ENCODE measurements at places on chromosomes 1 and 21.

DNA sequence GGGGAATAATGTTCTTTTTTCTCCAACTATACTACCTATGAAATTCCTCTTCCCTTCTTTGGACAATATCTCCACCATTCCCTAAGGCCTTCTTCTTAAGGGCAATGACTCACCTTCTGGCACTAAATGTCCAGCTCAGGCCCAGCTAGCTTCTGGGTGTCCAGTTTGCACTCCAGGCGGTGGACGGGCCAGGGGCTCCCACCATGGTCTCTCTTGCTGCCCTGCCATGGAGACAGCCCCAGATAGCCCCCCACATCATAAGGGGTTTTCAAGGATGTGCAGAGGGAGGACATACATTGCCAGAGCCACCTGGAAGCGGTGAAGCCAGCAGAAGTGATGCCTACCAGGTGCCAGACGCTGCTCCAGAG is 43.8 kb downstream of the C1orf198 start:
- DNase-seq: peak; percentile 36

DNA sequence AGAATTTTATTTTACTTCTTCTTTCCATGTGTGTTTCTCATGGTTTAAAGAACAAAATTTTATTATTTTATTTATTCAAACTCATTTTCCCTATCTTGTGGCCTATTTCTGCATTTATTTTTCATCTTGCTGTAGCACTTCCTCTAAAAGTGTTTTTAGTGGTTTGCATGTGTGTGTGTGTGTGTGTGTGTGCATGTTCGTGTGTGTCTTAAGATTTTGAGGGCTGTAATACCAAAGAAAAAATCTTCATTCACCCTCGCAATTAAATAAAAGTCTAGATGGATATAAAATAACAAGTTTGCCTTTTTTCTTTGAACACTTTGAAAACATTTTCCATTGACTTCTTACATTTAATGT is 24.6 kb upstream of the FCRL3 start:
- no peak for DNase-seq

- DNase-seq: peak; percentile 77
Observed at GRCh38 chr1:109438798-109439297, 12.6 kb upstream of the PSMA5 start.

GRCh38 chr1:36051821-36052220 is 32.1 kb upstream of the TEKT2 start:
- DNase-seq: no peak

GRCh38 chr21:32965129-32965680 is 60.5 kb upstream of the OLIG2 start:
- no peak for DNase-seq

GRCh38 chr1:230375780-230376179 is 50.4 kb downstream of the PGBD5 start:
- DNase-seq: no peak

DNA sequence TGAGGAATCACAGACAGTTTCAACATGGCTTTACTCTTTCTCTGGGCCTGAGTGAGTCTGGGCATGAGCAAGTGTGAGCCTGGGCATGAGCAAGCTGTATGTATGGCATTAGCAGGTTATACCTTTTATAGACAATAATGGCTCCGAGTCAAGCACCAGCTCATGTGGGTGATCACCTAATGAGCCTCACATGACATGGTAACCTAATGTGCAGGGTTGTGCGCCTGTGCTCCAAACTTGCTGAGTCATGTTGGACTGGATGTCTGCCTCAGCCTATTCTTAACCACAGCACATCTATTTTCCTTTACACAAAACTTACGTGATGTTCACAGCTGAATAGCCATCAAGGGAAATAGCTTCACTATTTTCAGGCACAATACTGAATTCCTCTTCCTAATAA is 236.2 kb upstream of the NRIP1 start:
- no peak for DNase-seq

GRCh38 chr1:103162360-103162759 is 54.0 kb upstream of the COL11A1 start:
- DNase-seq: no peak

GRCh38 chr1:247857985-247858619 is 1.1 kb downstream of the TRIM58 start:
- DNase-seq: no peak

- DNase-seq: peak; percentile 5
Observed at GRCh38 chr1:150121236-150121862, 28.4 kb upstream of the PLEKHO1 start.

DNA sequence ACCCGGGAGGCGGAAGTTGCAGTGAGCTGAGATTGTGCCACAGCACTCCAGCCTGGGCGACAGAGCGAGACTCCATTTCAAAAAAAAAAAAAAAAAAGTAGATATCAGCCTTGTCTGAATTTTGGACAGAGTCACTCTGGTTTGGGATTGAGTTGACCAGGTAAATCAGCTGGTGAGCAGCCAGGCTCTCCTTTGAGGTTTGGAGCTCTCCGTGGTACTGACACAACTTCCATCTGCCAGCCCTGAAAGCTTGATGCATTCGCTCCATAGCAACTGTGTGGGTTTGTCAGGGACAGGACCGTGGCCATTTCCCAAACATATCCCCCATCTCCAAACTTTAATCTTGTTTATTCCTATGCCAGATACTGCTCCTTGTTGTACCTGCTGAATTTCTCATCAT is 155.2 kb downstream of the DMRTA2 start:
- peak; percentile 4 for DNase-seq

GRCh38 chr1:95086949-95087533 is 14.3 kb upstream of the ALG14 start:
- DNase-seq: peak; percentile 87

GRCh38 chr1:184691719-184692324 is 62.8 kb downstream of the EDEM3 start:
- peak; percentile 78 for DNase-seq

DNA sequence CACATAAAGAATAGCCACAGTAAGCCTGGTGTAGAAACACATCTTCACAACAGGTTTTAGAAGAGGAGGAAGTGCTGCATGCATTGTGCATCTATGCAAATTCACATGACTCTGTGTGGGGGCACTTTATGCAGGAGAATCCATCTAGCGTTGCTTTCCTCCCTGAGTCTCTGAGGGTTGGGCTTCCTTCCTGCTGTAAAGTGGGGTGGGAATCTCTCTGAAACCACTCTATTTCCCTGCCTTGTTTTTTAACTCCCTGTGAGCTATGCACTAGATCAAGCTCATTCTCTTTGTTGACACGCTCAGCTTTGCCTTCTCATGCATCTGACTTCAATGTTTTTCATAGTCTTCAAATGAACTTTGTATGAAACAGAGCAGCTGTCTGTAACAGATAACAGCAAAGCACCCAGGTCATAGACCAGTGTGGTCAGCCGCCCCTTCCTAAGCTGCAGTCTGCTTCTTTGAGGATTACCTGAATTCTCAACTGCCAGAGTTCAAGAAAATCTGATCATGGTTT is 102.7 kb upstream of the DPH5 start:
- DNase-seq: no peak

- DNase-seq: no peak
Observed at GRCh38 chr1:49163031-49163430, 386.3 kb upstream of the BEND5 start.

- peak; percentile 49 for DNase-seq
Observed at GRCh38 chr1:51139474-51139873, 37.4 kb downstream of the C1orf185 start.

- no peak for DNase-seq
Observed at GRCh38 chr21:17729455-17729854, 89.7 kb downstream of the C21orf91 start.

DNA sequence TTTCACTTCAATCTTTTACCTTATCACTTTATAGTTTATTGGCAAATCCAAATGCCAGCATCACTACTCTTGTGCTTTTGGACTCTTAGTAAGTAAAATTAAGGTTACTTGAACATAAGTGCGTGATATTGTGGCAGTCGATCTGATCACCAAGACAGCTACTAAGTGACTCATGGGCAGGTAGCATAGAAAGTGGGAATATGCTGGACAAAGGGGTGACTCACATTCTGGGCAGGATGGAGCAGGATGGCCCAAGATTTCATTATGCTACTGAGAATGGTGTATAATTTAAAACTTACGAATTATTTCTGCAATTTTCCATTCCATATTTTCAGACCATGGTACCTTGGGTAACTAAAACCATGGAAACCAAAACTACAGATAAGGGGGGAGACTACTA is 120.2 kb downstream of the ROR1 start:
- no peak for DNase-seq

DNA sequence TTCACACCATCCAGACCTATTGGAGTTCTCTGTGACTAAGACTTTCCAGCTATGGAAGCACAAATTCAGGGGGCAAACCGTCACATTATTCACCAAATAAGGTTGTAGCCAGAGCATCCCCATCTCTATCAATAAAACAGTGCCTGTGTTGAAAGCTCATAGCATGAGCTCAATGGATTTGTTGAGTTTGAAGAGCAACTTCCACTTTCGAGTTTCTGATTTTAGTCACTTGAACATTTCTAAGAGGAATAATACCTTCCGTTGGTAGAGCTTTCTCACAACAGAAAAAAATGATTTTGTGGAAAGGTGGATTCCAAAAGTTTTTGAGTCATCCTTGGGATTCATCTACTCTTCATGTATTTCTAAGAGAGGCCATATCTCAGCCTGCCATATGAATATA is 13.0 kb upstream of the ELAVL4 start:
- no peak for DNase-seq

GRCh38 chr21:44985441-44986401 is 45.9 kb downstream of the SLX9 start:
- DNase-seq: no peak

GRCh38 chr1:79775402-79775801 is 768.9 kb upstream of the ADGRL4 start:
- DNase-seq: no peak

GRCh38 chr1:17119773-17120480 is 676 bp upstream of the PADI2 start:
- no peak for DNase-seq

GRCh38 chr1:234601301-234602017 is 8.5 kb downstream of the IRF2BP2 start:
- DNase-seq: peak; percentile 72

GRCh38 chr21:45073301-45074047 is 906 bp upstream of the ADARB1 start:
- peak; percentile 64 for DNase-seq

GRCh38 chr21:39984286-39984991 is 117.2 kb downstream of the PCP4 start:
- DNase-seq: no peak

DNA sequence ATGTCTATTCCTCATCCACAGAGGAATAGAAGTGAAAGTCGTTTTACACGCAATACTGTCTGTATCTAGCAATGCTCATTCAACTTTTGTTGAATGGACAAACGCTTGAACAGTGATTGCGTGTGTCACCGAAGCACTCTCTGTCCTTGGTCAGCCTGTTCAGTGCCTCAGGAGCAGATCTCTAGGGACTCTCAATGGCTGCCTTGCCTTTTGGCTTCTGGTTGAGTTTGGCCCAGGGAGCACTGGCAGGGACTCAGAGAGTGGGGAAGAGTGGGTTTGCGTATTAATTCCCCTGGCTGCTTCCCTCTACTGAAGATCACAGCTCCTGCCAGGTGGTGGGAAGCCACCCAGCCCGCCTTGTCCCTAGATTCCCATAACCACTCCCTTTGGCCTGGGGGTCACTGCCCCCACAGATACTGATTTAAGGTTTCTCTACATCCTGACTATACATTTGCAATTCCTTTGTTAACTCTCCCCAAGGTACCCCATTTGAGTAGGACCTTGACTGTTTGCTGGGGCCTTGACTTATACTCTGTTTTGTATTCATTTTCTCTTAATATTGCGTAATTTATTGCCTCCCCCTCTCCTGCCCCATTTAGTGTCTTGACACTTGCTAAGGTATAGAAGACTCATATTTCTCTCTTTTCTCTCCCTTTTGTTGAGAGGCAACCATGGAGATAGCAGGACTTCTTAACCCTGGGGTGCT is 61.7 kb upstream of the USP24 start:
- DNase-seq: no peak

GRCh38 chr1:23618586-23619083 is 59.3 kb upstream of the ID3 start:
- DNase-seq: no peak

DNA sequence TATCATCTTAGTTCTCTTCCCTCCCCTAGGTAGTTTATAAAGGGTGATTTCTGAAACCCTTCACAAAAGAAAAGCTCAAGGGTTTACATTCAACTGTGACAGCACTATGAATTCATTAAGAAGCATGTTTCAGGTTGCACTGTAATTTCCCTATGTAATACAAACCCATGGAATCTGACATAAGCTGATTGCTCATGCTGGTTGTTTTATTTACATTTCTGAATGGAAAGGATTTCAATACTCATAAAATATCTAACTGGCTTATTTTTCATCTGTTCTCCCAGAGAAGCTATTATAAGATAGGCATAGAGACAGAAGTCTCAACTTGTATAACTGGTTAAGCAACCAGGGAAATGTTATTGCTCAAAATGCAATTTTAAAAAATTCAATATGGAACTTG is 20.5 kb downstream of the WNT2B start:
- DNase-seq: peak; percentile 72

DNA sequence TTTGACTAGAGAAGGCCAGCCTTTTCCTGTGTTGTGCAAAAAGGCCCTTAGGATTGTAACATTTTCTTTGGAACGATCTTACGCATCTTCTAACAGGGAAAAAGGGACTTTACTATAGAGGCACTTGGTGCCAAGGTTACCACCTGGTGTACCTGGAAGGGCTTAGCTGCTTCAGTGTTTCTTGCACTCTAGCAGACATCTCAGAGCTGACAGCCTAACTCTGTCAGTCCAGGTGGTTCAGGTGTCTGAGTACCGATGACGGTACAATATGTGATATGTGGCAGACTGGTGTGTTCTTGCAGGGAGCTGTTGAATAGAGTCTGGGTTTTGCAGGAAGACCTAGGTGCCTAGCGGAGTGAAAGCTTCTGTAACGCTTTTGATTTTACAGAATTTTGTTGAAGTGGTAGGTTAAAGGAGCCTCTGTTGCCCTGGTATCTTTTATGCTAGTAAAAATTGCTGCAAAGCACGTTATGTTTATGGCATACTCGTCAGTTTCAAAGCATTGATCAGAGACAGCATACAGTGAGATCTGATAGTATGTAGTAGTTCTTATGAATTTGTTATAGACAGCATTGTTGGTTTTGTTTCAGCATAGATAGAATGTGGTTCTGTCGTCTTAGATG is 1.4 kb downstream of the MAGI3 start:
- DNase-seq: peak; percentile 9

- peak; percentile 83 for DNase-seq
Observed at GRCh38 chr21:16794950-16795349, 717.9 kb upstream of the CXADR start.

GRCh38 chr1:43041591-43041990 is 82.9 kb upstream of the SLC2A1 start:
- DNase-seq: no peak

DNA sequence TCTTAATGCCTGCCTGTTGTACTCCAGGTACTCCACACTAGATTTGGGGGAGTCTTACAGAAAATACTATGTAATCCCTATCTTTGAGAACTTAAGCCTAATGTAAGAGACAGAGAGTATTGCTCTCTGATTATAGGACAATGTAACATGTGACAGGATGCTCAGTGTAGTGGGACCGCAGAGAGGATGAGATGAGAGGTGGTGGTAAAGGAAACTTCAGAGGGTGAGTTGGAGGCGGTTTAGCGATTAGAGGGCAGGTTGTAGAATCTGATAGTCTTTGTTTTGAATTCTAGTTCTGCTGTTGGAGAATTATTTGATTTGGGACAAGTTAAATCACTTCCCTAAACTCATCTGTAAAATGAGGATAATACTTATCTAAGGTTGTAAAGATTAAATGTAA is 5.4 kb downstream of the SOAT1 start:
- DNase-seq: no peak

GRCh38 chr21:14879458-14879857 is 185.3 kb downstream of the NRIP1 start:
- no peak for DNase-seq

All from adipocyte (in vitro differentiated cells).